ENCODE measurements at places on chromosomes 11 and 22.
A peak's percentile ranks its signal among the peaks of the same experiment; 100 is the strongest.

DNA sequence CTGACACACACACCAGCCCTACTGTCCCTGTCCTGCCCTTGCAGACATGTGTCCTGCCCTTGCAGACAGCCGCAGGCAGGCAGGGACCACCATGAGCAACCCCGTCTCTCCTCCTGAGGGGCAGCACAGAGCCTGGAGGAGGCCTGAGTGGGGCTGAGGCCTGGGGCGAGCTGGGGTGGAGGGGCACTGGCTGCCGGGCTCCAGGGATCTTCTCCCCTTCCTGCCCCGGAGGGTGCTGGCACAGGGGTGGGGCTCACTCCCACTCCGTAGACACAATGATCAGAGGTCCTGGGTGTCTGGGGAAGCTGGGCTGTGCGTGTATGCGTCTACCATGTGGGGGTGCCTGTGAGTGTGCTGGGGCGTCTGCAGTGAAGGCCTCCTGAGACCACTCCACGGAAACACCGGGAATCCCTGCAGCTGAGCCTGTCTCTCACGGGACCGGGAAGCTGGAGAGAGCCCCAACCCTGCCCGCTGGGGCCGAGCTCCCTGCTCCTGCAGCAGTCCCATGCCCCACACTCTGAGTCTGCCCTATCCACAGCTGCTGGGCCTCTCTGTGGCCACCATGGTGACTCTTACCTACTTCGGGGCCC, 588 bp downstream of the TSPAN32 start:
- no peak for DNase-seq

DNA sequence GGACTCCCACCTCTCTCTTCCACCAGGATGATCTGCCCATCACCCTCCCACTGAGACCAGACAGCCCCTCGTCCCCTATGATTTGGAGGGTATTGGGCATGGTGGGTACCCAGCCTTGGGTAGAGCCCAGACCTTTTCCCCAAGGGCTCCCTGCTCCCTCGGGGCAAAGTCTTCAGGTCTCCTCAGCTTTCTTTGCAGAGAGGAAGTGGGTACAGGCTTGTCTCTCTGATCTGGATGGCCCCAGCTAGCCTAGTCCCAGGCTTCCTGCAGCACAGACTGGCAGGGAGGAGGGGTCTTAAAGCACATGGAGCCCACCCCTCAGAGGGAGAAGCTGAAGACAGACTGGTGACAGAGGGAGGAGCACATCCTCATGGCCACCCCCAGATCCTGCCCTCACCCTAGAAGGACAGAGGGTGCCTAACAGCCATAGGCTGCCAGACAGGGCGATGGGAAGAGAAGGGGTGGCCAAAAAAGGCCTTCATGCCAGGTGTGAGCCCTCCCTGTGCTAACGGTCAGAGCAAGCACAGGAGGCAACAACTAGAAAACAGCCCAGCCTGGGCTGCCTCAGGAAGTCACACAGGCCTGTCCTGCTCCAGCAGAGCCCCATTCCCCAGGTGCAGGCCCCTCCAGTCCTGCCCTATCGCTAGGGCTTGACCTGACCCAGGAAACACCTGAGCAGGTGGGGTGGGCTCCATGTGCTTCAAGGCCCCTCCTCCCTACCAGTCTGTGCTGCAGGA, 30.4 kb downstream of the SLC22A12 start:
- DNase-seq, result no peak

DNA sequence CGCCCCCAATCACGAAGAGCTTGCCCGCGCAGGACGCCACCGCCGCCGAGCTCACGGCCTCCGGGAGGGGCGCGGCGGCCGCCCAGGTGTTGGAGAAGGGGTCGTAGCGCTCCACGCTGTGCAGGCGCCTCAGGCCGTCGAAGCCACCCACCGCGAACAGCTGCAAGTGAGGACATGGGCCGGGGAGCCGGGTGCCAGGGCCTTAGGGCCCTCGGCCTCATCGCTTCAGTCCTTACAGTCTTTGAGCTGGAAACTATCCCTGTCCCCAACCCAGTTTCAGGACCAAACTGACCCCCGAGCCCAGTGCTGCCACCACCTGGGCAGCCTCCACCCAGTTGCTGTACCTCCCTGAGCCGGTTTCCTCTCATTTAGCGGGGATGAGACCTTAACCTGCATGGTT, 7.6 kb downstream of the KLHL35 start:
- DNase-seq, result no peak

- no peak for DNase-seq
Observed at GRCh38 chr11:100619484-100619883, 67.6 kb upstream of the ARHGAP42 start.

DNA sequence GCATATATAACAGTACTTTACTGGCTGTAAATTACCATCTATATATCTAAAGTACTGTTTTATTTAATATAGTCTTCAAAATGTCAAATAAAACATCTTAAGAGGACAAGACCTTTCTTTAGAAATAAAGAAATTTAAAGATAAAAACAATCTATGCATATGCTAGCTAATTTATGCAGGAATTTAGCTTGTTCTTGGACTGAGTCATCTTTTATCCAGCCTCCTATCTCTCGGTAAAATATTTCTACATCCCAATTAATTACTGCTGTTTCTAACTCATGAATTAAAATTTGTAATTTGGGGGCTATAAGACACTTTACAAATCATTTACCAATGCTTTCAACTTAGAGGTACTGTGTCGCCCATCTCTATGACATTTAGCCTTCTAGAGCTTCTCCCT, 72.8 kb upstream of the DDI1 start:
- DNase-seq, result no peak

- no peak for DNase-seq
Observed at GRCh38 chr11:130710021-130710420, 206.3 kb downstream of the SNX19 start.

- no peak for DNase-seq
Observed at GRCh38 chr11:72719144-72719543, 33.1 kb downstream of the ARAP1 start.

DNA sequence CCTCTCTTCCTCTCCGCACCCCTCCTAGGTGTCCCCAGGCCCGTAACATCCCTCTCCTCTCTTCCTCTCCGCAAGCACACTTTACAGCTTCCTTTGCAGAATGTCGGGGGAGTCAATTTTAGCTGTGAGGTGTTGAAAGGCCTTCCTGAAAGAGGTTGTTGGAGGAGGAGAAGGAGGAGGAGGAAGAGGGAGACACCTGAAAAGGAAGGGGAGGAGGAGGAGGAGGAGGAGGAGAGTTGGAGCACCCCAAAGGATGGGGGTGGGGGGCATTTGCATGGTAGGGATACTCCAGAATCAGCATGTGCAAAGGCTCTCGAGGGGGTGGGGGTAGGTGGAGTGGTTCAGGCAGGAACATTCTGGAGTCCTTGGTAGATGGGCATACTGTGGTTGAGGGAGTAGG, 1045.1 kb downstream of the TBC1D22A start:
- no peak for DNase-seq

DNA sequence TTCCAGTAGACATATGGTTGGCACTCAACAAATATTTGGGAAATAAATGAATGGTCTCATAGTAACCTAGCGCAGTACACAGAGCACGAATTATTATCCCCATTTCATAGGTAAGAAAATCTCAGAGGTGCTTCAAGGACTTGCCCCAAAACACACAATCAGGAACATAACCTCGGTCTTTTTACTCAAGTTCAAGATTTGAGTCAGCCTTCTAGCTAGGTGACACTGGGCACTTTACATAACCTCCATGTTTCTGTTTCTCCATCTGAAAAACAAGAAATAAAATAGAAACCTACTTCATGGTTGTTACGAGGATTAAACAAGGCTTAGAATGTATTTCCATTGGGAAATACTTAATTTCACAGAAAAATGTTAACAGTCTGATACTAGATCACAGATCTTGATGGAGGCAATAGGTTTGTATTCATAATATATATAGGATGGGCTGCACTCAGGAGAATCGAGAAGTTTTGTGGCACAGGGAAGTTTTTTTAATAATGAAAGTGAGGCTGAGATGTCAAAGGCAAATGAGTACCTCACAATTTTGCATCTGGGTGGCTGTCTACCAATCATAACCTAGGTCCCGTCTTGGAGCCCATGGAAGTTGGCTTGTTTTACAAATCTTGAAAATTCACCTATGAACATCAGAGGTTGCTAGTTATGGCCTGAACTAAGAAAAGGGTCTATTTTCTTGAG, 147.4 kb upstream of the ZC3H12C start:
- DNase-seq, result no peak

- DNase-seq, result no peak
Observed at GRCh38 chr11:122983438-122984185, 2.0 kb upstream of the BSX start.

DNA sequence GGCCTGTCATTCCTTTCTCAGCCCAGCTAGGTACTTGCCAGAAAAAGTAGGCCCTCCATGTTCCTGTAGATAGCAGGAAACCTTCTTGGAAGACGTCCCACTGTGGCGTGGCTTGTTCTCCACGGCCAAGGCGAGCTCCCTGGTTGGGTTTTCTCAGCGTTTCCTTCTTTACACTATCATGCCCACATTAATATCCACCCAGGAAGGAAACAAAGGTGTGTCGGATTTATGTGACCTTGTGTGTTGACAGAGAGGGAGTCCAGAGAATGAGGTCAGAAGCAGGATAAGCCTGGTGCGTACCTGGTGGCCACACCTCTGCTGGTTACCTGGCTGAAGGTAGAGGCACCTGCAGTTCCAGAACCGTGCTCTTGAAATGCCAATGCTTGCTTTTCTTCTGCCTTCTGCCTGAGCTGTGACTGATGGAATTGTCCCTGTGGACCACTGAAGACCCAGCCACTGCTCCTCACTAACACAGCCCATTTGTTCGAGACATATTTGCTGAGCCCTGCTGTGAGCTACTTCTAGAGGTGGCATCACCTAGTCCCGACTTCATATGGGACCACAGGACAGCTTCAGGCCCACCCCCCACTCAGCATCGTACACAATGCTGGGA, 7.9 kb downstream of the ASPHD2 start:
- no peak for DNase-seq

GRCh38 chr11:121656328-121657090, 203.7 kb upstream of the SORL1-AS1 start:
- DNase-seq, result no peak

- no peak for DNase-seq
Observed at GRCh38 chr22:33620085-33620484, 300.2 kb downstream of the LARGE1 start.

DNA sequence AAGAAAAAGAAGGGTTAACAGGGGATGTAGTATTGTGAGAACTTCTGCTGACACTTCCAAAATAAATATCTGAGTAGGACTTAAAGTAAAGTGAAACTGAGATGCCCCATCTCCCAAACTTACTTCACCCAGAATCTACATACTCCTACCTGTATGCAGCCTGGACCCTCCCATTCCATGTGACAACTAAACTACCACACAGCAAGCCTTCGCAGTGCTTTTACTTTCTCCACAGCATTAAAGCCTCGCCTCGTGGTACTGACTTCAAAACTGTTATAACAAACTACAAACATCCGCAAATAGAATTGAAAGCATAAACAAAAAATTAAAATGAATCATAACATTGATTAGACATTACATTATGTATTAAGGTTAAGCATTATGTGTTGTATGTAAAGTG, 985 bp downstream of the MPZL2 start:
- no peak for DNase-seq

- peak; percentile 58 for DNase-seq
Observed at GRCh38 chr22:37817705-37818408, 5.3 kb upstream of the GALR3 start.

DNA sequence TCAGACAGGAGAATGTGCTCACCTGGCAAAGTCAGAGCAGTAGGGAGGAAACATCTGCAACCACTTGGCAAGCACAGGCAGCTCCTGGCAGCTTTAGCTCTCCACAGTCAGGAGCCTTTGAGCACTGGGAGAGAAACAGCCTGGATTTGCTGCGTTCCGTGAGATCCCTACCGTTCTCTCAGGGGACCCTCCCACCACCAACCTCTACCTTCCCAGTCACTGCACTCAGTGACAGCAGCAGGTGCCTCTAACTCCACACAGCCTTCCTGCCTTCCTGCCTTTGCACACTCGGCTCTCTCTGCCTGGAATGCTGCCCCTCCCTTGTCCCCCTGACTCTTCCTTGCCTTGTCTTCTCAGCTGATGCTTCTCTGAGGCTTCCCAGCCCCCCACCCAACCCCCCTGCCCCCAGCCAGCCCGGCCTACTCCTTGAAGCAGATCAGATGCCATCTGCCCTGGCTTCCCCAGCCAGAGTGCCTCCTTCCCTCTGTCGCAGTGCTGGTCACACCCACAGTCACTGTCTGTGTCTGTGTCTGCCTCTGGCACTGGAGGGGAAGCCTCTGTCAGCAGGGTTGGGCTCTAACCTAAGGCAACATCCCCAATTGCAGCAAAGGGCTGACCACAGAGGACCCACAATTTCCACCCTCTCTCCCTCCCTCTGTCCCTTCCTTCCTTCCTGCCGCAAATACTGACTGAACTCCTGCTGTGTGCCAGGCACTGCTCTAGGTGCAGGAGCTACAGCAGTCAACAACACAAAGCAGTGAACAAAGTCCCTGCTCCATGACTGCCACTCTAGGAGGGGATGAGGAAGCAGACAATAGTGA, 14.9 kb upstream of the TSKU start:
- no peak for DNase-seq

GRCh38 chr11:127472505-127472904, 471.9 kb upstream of the KIRREL3 start:
- no peak for DNase-seq

DNA sequence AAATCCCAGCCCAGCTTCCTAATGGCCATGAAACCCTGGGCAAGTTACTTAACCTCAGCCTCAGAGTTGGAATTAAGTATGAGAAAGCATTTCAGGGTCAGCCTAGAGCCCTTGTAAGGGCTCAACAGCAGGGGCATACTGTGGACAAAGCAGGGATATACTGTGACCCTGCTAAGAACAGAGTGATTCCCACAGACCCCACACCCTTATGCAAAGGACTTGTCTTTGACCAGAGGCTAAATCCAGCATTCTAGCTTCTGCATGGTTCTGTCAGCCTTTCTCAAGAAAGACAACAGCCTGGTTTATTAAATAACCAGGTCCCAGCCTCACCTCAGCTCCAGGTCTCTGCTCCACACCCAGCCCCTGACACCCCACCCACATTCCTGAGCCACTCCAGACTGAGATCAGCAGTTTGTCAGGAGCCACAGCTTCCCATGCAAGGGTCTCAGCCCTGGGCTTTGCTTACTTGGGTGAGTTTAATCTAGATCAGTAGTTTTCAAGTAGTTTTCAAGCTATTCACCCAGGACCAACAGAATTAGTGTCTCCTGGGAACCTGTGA, 69.2 kb downstream of the GALNT18 start:
- no peak for DNase-seq

- DNase-seq, result no peak
Observed at GRCh38 chr11:27395556-27396258, 32.7 kb upstream of the CCDC34 start.

DNA sequence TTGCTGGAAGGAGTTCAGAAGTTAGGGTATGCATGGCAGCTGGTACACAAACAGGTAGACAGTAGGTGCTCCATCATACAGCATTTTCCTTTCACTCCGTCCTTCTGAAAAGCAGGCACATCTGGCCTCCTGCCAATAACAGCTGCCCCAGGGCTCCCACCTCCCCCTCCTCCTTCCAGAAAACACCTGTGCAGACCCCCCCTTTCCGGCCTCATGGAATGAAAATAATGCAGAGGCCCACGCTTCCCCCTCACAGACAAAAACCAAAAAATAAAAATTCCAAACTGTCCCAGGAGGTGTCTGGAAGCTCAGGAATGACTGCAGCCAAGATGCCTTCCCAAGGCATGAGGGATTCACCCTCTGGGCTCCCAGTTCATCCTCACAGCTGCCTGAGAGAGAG, 185.5 kb downstream of the MN1 start:
- no peak for DNase-seq

Measured in activated CD4-positive, CD25-positive, alpha-beta regulatory T cell treated with anti-CD3 and anti-CD28 coated beads, Interleukin-2, amount 50 U/mL, for 16 hours (primary cell).